ENCODE measurements at places on chromosomes 4 and X. TPM values are rescaled to one million over a fixed set of nuclear protein-coding genes. Genes with fewer than 3 reads are reported as not detected.

The RTL3 gene
- not detected for polyA plus RNA-seq

The ARAP2 gene
- polyA plus RNA-seq: 7.7 TPM

DNA sequence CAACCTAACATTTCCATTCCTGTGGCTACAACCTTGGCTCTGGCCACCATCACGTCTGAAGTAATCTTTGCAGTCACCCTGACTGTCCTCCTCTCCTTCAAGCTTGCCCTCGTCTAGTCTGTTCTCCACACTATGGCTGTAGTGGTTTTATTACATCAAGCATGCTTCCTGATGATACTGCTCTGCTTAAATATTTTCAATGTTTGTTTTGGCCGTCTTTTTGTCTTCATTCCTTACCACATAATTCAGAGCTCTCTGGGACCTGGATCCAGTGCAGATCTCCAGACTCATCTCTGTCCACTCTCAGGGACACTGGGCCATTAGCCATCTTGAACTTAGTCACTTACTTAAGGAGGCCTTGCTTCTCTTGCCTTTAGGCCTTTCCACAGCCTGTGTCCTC, 27.7 kb upstream of the FREM3 start:
- no peak for DNase-seq

The ZBTB49 gene
- polyA plus RNA-seq: 10.3 TPM

DNA sequence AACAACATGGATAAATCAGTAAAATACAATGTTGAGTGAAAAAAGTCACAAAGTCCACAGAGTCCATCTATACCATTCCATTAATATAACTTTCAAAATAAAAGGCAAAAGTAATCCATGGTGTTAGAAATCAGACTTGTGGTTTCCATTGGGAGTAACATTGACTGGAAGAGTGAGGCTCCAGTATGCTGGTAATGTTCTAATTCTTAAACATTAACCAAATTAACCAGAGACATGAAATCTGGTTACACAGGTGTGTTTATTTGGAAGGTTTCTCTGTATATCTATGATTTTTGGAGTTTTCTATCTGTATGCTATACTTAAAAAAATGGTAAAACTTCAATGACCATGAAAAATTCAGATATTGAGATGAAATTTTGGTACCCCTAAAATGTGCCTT, 42.6 kb downstream of the SULT1B1 start:
- no peak for DNase-seq

- no peak for DNase-seq
Observed at GRCh38 chrX:106955004-106955772, 35.0 kb downstream of the CLDN2 start.

The RBPJ gene
- polyA plus RNA-seq: 71.6 TPM

DNA sequence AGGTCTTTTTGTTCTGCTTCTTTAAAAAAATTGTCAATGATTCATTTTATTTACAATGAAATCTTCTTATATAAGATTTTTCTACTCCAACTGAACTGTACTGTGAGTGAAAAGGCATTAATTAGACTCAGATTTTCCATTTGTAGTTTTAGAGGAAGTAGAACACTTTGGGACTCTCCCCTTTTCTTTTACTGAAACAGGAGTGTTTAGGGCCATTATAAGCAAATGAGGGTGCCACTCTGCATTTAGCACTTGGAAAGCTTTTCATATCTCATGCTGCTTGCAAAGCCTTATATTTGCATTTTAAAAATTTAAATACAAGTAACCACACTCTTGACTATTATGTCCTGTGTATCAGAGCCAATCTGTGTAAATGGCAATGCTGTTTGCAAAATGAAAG, 584.3 kb downstream of the KLHL13 start:
- DNase-seq: no peak

The AWAT1 gene
- polyA plus RNA-seq: not detected

The STK26 gene
- 9.8 TPM for polyA plus RNA-seq

The MAEA gene
- polyA plus RNA-seq: 58.6 TPM

DNA sequence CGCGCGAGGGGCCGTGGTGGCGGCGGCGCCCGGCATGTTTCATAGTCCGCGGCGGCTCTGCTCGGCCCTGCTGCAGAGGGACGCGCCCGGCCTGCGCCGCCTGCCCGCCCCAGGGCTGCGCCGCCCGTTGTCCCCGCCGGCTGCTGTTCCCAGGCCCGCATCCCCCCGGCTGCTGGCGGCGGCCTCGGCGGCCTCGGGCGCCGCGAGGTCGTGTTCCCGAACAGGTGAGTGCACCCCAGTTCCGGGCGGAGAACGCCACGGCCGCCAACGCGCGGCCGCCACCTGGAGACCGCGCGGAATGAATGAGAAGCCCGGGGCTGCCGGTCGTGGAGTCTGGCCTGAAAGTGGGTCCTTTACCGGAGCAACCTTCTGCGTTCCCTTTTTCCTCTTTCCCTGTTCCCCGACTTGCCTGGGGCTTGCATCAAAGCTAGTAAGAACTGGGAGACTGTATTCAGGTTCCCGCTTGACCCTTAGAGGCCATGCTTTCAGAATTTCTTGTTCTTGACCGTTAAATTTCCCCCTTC, 429 bp downstream of the NOCT start:
- peak; percentile 41 for DNase-seq
